ENCODE measurements at places on chromosomes 5 and 9.

GRCh38 chr5:172577267-172577909, 63.7 kb upstream of the NEURL1B start:
- DNase-seq, result no peak

DNA sequence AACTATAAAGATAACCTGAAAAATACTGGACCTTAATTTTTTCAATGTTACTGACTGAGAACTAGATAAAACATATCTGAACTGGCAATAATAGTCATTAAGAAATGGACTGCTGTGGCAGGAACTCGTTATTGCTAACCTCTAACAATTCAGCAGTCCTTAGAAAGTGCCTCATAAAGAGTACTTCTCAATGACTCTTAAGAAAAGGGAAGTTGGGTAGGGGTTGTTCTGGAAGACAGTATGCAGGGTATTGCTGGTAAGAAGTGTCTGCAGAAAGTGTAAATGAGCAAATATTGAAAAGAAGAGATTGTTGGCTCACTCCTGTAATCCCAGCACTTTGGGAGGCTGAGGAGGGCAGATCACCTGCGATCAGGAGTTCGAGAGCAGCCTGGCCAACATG, 27.9 kb downstream of the FOXD1 start:
- no peak for DNase-seq

GRCh38 chr9:134297083-134297410, 29.2 kb upstream of the RXRA start:
- DNase-seq, result no peak

GRCh38 chr9:106587042-106587441, 275.9 kb upstream of the ZNF462 start:
- no peak for DNase-seq

- no peak for DNase-seq
These were observed 61.6 kb downstream of the PSAT1 start for GRCh38 chr9:78358329-78359051.

GRCh38 chr5:43415935-43416802, 4.0 kb upstream of the CCL28 start:
- DNase-seq, result no peak

DNA sequence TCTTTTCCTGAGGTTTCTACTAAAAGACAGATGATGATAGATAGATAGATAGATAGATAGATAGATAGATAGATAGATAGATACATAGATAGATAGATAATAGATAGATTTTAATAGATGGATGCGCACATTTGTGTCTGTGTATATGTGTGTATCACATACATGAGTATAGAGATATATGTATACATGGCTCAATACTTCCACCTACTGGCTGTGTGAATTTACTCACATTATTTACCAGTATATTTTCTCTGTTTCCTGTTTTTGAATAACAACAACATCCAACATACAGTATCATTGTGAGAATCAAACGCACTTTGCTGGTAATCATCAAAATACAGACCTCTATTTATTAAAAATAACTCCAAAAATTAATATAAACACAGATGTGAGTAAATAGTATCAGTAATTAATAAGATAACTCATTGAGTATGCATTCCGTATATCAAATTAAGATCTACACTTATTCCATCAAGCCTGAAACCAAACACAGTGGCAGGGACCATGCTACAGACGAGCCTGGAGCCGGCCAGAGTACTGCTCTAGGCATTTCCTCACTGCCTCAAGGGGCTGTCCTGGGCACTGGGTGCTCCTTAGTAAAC, 338.0 kb downstream of the SEMA5A start:
- no peak for DNase-seq

DNA sequence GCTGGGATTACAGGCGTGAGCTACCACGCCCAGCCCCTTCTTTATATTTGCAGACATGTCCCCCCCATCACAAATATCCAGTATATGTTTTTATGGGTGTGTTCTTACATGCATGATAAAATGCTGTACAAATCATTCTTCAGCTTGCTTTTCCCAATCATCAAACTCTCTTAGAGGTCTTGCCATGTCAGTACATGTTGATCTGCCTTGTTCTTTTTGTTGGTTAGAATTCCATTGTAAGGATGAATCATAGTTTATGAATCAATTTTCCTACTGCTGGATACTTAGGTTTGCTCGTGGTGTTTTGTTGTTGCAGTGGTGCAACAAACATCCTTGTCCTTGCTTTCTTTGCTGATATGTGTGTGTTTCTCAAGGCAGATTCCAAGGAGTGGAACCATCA, 79.9 kb upstream of the NEURL1B start:
- DNase-seq, result no peak

- no peak for DNase-seq
These were observed 73.0 kb downstream of the PAX5 start for GRCh38 chr9:36961051-36961450.

DNA sequence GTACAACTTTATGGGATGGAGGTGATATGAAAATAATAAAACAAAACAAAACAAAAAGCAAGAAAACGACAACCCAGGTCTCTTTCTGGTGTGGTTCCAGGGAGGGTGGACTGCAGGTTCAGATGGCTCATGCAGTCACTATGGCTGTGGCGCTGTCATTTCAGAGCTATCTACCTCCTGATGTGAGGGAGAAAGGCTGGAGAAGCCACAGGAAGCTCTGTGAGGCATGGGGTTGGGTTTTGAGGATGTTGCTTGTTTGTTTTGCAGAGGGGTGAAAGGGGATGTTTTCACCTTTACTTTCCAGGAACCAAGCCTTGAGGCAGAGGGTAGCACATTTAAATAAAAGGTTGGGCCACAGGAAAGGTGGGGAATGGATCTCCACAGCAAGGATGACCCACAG, 18.7 kb downstream of the NIPAL4 start:
- DNase-seq, result no peak

DNA sequence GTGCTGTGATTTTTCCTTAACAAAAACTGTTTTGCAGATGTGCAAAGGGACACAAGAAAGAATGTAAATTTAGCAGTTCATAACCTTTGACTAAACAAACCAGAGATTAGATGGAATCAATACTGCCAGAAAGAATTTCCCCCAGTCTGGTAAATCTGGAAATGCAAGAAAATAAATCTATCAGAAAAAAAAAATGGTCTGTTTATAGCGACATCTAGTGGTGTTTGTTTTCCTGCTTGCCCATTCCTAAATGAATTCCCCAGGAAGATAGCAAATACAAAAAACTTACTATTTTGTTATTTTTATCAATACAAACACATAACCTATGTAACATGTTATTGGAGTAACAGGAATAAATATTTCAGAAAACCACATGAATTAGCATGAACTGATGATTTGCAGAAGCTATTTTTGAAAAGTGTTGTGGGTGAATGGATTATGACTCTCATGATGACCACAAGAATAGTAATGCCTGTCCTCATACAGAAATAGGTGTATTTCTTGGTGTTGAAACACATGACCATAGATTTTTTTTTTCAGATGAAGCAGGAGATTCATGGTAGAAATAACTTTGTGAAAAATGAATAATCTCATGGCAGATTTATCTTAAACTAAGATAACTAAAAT, 1703.8 kb downstream of the MAT2B start:
- DNase-seq, result no peak

- DNase-seq, result no peak
These were observed 11.0 kb downstream of the CFAP95 start for GRCh38 chr9:69831611-69832010.

DNA sequence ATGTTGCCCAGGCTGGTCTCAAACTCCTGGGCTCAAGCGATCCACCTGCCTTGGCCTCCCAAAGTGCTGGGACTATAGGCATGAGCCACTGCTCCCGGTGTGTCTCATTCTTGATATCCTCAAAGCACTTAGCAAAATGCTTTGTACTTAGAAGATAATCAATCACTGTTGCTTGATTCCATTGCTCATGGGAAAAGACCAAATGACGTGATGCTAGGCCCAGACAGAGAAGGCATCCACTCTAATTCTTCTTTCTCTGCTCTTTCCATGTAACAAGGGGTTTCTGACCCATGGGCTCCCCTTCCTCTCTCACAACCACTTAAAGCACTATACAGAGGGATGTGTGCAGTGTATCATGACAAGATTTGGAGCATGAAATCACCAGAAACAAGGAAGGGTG, 83.0 kb downstream of the APBA1 start:
- DNase-seq, result no peak

DNA sequence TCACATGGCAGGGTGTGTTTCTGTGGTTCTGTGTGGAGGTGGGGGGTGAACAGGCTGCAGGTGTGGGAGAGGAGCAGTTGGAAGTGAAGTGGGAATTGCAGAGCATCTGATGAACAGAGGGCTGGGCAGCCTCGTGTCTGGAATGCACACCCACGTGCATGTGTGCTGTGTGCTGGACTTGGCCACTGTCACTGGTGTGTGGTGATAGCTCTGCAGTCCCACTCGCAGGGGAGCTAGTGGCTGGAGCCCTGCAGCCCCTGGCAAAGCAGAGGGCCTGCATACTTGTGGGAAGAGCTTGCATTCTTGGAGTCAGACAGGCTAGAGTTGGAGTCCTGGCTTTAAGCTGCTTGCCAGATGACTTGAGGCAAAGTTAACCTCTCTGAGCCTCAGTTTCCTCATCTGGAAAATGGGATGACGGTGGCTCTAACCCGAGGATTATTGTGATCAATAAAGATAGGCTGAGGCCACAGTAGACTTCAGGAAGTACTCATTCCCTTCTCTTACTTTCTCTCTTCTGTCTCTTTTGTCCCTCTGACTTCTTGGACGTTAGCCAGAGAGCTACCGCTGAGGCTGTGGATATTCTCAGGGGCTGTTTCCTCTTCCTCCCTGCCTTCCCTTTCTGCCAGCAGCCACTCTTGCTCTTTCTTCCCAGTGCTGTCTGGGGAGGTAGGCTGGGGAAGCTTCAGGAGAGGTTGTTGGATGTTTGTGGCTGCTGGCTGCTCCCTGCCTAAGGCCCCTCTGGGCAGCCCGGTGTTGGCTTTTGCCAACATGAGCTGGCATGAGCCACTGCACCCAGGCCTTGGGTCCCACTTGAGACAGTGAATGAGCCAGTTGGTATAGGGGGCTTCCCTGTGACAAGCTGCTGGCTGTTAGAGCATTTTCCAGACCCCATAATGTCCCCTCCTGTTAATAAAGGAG, 18.3 kb downstream of the PSAT1 start:
- no peak for DNase-seq

- no peak for DNase-seq
These were observed 19.1 kb downstream of the DUSP1 start for GRCh38 chr5:172751761-172752510.

Measured in GM12892 (cell line).